Upper lobe of right lung (tissue), 1 donor: ENCODE measurements at places on chromosomes 2 and 18. TPM values are rescaled to one million over a fixed set of nuclear protein-coding genes. Genes with fewer than 3 reads are reported as not detected.

Gene ANKAR
- total RNA-seq, result 10.7 TPM

GRCh38 chr2:107817378-107817777 lies 9.3 kb upstream of the RGPD4 start:
- DNase-seq, result no peak
- no peak overlapping the region for H3K27ac ChIP-seq
- no peaks in the 10 kb centered on the region for H3K4me1 ChIP-seq
- no peak overlapping the region for H3K4me3 ChIP-seq

DNA sequence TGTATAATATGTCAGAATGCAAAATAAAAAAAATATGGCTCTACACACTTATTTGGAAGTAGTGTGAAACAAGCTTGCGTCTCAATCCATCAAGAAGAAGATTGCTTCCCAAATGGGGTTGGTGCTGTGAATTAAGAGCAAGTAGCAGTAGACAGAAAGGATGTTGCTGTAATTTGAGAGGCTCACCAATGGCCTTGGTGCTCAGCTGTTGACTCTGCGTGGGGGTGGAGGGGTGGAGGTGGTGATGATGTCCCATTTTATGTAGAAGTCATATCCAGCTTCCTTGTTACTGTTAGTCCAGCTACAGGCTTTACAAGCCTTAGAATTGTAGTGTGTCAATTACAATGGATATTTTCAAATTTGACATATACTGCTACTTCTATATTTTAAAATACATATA lies 223.4 kb upstream of the RND3 start:
- H3K27me3 ChIP-seq, result no peaks in the 10 kb centered on the region
- DNase-seq, result no peak
- no peak overlapping the region for H3K27ac ChIP-seq
- no peaks in the 10 kb centered on the region for H3K4me1 ChIP-seq

Gene PKDCC
- total RNA-seq, result 65.5 TPM

Gene DCC
- total RNA-seq, result 7.1 TPM

Gene SEPTIN10
- 83.7 TPM for total RNA-seq

Gene SLC4A5
- total RNA-seq, result 3.2 TPM

GRCh38 chr2:143498496-143498895 lies 369.3 kb downstream of the ARHGAP15 start:
- no peak for DNase-seq
- H3K27me3 ChIP-seq, result no peaks in the 10 kb centered on the region
- no peaks in the 10 kb centered on the region for H3K36me3 ChIP-seq
- no peak overlapping the region for H3K4me3 ChIP-seq
- H3K27ac ChIP-seq, result no peak overlapping the region

DNA sequence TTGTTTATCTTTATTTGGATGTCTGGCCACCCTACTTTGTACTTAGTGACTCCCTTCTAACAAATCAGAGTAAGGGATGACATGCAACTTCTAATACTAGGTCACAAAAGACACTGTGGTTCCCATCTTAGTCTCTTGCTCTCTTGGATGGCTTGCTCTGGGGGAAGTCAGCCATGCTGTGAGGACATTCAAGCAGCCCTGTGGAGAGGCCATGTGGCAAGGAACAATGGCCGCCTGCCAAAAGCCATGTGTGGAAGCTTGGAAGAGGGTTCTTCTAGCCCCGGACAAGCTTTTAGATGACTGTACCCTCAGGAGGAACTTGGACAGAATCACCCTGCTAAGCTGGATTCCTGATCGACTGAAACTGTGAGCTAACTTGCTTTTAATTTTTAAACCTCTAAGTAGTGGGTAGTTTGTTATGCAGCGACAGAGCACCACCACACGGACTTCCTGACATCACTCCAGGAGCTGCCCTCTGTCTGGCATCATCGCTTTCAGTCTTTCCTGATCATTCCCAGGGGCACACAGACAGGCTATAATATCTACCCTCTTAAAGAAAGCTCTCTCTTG lies 116.8 kb upstream of the ODC1 start:
- no peak for DNase-seq
- H3K27me3 ChIP-seq, result no peaks in the 10 kb centered on the region
- no peak overlapping the region for H3K27ac ChIP-seq
- no peaks in the 10 kb centered on the region for H3K36me3 ChIP-seq
- no peak overlapping the region for H3K4me3 ChIP-seq
- peaks cover 5% of the 10 kb centered on the region for H3K4me1 ChIP-seq
